ENCODE measurements at places on chromosomes 2 and 18.

DNA sequence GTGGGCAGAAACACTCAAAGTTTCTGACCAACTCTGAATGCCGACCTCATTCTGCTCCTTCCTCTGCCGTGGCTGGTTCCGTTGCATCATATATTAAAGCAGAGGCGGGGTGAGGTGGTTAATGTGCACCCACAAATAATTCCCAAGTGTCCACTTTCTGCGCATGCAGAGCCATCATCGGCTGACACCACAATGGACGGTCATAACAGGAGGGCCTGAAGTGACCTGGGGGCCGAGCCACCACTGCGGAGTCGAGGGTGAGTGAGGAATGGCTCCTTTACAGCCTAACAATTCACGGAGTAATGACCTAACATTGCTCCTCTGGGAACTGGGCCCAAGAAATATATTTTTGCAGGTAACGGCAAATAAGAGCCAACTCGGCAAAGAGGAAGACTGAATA is 32.9 kb upstream of the GLI2 start:
- DNase-seq = no peak

DNA sequence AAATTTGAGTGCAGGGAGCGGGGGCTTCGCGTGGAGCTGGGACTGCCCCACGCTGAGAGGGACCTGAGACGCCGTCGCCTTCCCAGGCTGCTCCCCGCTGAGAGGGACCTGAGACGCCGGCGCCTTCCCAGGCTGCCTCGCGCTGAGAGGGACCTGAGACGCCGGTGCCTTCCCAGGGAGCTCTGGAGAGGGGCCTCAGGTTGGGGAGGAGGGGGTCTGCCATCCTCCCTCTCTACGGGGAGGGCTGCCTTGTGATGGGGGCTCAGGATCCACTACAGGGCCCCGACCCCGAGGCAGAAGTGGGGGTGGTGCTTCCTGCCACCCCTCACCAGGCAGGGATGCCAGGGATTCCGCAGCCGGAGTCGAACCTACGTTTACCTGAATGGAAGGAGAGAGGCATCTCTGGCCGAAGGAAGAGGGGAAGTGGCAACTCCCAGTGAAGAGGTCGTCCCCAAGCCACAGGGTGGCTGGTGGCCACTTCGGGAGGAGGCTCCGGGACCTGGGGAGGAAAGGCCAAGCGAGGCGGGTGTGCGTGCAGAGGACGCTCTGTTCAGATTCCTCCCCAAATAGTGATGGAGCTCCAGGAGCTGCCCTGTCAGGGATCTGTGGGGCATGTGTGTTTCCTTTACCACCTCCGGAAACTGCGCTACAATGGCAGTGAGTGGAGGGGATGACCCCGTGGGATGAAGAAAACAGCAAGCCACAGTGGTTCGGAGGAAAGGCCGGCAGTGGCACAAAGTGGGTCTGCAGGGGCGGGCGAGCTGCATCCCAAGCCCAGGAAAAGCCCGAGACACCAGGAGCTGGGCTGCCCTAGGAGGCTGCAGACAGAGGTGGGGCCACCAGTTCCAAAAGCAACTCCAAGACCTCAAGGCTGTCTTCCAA is 108.2 kb upstream of the CTDP1 start:
- DNase-seq = no peak

DNA sequence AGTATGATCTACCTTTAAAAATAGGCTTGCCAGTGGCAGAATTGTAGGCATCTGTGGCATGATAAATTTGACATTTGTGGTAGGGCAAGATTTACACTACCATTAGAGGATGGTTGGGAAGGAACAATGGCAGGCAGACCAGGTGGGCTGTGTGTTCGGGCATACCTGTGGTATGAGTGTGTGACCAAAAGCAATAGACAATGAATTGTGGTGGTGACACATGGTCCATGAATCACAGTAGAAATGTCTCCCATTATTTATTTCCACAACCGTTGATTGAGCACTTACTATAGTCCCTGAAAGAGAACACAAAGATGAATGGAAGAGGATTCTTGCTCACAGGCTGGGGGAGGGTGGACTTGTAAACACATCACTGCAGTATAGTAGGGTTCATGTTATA is 29.9 kb upstream of the RUFY4 start:
- no peak for DNase-seq

DNA sequence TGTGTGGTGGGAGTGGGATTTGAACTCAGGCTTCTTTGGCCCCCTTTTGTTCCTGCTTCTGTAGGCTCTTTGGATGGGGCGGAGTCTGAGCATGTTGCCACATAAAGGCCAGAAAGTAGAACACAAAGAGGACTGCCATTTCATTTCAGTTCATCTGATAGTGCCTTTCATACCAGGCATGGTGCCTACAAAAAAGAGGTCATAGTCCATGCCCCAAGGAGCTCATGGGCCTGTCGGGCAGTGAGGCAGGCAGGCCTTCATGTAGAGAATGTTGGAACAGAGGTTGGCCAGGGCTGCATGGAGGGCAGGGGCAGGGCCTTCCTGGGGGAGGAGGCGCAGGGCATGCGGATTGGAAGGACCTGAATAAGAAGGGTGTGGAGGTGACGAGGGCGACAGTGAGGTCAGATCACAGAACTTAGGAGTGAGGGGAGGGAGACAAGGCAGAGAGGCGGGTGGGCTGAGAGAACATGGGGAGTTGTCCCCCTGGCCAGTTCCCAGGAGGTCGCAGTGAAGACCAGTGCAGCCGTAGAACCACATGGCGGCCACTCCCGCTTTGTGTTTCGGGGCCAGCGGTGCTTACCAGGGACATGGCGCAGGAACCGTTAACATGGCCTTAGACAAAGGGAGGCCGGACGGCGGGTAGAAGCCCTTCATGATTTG is 49.1 kb downstream of the ITGB1BP1 start:
- DNase-seq = no peak

DNA sequence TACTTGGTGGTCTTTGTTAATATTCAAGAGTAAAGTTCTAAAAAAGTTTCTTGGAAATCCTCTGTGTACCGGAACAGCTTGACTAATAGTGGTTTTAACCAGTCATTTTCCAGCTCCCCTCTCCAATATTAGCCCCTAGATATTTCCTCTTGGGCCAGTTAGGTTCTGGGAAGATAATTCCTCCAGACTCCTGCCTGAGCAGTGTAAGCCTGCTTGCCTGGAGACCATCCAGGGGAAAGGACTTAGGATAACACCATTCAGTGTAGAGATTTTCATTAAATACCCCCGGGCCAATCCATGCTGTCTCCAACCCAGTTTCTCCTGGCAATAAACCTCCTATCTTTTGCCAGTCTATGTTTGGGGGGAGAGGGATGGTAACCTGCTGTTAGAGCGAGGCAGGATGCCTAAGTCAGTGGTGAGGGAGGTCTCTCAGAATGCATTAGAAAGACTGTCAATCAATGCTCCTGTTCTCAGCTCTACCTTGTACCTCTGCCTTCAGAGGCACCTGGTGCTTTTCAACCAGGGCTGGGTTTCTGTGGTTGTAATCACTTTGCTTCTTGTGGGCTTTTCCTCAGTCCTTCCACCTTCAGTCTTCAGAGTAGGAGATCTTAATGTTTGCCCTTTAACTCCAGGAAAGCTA is 186.4 kb downstream of the RNF152 start:
- DNase-seq = no peak

DNA sequence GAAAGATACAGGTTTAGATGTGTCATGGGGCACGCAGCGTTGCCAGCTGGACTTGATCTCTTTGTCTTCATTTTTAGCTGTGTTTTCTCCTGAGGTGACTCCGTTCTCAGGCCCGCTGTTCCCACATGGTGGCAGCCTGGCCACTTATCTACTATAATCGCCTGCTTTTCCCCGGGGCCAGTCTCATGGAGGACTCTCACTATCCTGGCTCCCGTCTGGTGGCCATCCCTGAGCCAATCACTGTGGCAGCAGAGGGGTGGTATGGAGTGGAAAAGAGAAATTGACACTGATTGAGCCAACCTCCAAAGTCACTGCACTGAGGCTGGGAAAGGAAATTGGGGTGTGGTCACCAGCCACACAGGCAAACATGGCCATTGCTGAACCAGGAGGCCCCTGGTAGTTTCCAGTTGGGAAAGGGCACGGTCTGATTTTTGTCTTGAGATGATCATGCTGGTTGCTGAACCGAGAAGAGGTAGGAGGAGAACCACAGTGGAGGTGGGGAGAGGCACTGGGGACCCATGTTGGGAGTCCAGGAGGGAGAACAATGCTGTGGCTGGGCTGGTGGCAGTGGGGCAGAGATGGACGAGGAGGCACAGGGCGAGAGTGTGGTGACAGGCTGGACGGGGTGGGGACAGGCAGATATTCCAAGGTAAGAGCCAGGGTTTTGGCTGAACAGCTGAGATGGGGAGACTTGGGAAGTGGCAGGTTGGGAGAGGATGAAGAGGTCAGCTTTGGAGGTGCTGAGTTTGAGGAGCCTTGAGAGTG is 45.6 kb downstream of the KCNIP3 start:
- no peak for DNase-seq

DNA sequence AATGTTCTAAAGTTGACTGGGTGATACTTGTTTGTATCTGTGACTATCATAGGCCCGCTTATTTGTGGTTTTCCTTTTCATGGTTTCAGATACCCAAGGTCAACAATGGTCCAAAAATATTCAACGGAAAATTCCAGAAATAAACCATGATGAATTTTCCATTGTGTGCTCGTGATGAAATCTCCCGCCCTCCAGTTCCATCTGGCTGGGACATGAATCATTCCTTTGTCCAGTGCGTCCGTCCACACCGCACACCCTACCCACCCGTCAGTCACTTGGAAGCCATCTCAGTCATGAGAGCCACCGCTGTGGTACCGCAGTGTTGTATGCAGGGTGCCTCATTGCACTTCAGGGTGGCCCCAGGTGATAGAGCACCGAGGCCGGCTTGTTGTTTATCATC is 268.2 kb upstream of the PXDN start:
- DNase-seq = no peak

DNA sequence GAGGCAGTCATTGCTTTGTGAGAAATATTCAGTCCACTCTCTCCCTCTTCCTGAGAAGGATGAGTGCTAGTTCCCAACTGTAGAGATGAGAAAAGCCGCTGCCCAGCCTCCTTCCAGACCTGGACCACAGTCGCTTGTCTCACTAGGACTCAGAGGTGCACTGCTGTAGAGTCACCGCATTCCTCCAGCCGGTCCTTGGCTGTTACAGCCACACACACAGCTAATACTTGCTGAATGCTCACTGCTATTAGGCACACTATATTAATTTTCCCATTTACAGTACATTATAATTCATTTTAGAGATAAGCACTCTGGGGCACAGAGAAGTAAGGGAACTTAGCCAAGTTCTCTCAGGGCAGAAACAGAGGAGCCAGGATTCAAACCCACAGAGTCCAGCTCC is 10.0 kb upstream of the FABP1 start:
- no peak for DNase-seq

GRCh38 chr2:25817006-25817405 is 61.3 kb downstream of the ASXL2 start:
- DNase-seq = no peak

DNA sequence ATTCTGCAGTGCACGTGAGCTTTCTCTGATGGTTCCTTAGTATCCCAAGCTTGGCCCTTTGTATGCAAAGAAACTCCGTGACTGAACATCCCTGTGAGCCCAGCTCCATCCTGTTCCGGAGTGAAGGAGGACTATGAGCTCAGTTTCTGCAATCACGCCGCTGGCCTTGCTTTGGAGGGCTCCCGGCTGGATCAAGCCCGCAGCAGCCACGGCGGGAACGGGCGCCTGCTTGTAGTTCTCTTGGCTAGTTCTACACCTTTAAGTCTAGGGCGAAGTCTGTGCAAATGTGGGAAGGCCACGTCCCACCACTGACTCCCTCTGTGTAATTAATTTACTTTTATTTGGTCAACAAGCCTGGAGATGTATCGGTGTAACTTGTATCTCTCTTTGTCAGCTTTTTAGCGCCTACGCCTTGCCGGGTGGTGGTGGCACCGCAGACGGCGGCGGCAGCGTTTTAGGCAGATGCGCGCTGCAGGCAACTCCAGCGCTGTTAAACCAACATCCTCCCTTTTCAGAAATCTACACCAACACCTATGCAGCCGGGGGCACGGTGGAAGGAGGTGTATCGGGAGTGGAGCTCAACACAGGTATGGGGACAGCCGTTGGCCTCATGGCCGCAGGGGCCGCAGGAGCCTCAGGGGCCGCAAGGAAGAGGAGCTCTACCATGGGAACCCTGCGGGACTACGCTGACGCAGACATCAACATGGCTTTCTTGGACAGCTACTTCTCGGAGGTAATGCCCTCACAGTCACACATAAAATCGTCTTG is 34.3 kb downstream of the DSG4 start:
- DNase-seq = no peak

- DNase-seq = no peak
Measured at GRCh38 chr2:231977430-231977829, 15.9 kb downstream of the DIS3L2 start.

DNA sequence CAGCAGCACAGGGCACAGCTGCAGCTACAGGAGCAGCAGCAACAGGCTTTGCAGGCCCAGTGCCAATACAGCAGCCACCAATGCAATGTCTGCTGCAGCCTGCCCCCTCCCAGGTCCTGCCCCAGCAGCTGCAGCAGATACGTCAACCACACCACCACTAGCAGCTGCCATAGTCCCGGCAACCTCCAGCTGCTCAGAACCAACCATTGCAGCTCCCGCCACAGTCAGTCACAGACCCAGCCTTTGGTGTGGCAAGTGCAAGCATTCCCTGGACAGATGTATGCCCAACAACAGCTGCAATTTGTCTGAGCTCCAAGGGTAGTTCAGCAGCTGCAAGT is 53.3 kb upstream of the TUBA3E start:
- DNase-seq = no peak

DNA sequence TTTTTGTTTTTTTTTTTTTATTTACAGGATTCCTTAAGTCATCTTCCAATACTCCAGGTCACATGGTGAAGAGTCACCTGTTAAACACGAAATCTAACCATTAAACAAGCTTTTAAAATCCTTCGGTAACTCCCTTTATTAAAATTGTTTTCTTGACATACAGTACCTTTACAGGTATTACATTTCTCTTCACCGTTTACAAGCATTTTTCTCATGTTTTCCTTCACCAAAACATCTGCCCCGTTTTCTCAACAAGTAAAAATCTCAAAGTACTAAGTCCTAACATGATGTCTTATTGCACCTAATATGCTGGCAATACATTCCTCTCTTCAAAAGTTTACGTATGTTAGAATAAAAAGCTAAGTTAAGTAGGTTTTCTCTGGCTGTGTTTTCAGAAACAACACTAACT is 1.1 kb downstream of the PUM2 start:
- DNase-seq = no peak

Measured in stimulated activated CD4-positive, alpha-beta T cell treated with anti-CD3 and anti-CD28 coated beads, Interleukin-1b, Interleukin-23, amount 100 ng/mL, for 1 hour (primary cell).